ENCODE measurements at places on chromosomes 6 and 20.

DNA sequence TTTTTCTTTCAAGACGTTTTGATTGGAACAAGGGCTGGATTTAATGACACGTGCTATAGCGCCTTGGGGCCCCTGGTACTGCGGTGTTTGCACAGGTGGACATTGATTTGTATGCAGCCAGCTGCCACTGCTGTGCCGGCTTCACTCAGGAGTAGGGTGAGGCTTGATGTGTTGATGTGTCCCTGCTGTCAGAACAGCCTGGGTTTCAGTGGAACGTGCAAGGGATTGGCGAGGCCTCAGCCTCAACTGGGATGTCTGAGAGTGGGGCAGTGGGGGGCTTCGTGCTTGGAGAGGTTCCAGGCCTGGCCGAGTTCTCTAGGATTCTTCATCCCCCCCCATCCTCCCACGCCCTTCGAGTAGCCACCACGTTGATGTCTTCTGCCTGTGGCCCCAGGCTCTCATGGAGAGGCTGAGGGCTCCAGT lies 23.0 kb downstream of the PYGB start:
- no peak for DNase-seq

DNA sequence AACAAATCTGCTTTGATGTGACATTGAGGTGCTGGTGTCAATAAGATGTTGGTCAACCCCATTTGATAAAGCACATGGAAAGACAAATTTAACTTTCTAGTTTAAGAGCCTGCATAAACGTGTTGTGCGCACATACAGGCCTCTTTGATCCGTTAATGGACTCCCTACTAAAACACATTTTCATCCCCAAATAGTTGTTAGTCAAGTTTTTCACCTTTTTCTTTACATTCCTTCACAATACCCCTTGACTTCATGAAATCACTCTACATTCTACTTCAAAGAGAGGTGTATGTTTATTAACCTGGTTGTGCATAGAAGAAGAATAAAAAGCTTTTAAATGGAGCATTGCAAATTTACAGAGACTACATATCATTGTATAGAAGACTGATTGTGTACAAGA lies 180.3 kb downstream of the HDGFL1 start:
- no peak for DNase-seq

DNA sequence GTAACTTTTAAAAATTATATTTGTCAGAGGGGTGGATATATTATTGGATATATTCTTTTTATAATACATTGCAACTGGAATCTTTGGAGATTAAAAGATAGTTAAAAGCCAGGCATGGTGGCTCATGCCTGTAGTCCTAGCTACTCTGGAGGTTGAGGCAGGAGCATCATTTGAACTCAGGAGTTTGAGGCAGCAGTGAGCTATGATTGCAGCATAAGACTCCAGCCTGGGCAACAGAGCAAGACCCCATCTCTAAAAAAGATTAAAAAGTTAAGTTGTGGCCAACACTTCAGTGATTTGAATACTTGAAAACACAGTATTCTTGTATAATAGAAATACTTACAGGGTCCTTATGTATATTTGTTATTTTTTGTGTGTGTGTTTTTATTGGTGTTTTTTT lies 15.2 kb downstream of the MAPRE1 start:
- DNase-seq = no peak

- DNase-seq = no peak
These were observed 80.6 kb upstream of the NXT1 start for GRCh38 chr20:23269954-23270353.

DNA sequence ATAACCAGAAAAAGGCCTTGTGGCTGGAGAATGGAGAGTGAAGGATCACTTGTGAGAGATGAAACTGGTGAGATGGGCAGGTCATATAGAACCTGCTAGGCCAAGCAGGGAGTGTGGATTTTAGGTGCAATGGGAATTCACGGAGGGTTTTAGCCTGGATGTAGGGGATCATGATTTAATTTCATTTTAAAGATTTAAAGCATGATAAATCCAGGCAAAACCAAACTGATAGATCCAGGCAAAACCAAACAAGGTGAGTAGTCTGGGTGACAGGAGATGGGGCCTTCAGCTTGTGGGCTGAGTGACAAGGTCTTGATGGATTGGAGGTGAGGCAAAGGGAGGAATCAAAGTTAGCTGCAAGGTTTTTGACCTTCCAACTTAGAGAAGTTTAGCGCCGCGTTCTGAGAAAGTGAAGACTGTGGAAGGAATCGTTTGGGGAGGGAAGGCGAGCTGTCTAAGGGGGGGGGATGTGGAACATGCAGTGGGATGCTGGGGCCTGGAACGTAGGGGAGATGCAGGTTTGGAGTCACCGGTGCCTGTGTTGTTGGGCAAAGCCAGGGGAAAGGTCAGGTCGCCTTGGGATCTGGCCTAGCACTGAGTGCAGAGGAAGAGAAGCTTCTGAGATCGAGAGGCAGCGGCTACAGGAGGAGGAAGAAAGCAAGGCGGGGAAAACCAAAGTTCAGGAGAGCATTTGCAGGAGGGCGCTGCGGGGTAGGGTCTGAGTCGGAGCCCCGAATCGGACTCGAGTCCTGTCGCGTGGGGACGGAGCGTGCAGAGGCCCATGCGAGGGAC lies 1.3 kb upstream of the PLCG1 start:
- peak; percentile 10 for DNase-seq

DNA sequence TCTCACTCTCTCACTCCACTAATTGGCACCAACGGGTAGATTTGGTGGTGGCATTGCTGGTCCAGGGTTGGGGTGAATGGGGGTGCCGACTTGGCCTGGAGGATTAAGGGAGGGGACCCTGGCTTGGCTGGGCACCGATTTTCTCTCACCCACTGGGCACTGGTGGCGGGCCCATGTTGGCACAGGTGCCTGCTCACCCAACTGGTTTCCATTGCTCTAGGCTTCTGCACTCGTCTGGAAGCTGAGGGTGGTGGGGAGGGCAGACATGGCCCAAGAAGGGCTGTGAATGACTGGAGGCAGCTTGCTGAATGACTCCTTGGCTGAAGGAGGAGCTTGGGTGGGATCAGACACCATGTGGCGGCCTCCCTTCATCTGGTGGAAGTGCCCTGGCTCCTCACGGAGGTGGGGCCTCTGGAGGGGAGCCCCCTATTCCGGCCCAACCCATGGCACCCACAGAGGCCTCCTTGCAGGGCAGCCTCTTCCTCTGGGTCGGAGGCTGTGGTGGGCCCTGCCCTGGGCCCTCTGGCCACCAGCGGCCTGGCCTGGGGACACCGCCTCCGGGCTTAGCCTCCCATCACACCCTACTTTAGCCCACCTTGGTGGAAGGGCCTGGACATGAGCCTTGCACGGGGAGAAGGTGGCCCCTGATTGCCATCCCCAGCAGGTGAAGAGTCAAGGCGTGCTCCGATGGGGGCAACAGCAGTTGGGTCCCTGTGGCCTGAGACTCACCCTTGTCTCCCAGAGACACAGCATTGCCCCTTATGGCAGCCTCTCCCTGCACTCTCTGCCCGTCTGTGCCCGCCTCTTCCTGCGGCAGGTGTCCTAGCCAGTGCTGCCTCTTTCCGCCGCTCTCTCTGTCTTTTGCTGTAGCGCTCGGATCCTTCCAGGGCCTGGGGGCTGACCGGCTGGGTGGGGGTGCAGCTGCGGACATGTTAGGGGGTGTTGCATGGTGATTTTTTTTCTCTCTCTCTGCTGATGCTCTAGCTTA lies 11.2 kb downstream of the VEGFA start:
- no peak for DNase-seq

DNA sequence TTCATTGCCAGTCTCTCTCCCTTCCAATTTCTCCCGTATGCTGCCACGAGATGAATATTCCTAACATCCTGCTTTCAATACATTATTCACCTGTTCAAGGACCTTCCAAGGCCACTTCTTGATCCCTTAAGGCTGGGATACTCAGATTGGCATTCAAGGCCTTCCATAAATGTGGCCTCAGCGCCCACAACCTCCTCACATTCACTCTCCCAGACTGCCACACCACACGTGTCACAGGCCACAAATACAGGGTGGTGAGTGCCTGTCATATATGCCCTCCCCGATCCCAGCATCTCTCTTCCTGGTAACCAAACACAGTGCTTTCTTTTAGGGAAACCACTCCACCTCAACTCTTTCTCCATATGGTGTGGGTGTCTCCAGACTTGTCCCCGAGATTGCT lies 55.5 kb downstream of the TTI1 start:
- DNase-seq = no peak

DNA sequence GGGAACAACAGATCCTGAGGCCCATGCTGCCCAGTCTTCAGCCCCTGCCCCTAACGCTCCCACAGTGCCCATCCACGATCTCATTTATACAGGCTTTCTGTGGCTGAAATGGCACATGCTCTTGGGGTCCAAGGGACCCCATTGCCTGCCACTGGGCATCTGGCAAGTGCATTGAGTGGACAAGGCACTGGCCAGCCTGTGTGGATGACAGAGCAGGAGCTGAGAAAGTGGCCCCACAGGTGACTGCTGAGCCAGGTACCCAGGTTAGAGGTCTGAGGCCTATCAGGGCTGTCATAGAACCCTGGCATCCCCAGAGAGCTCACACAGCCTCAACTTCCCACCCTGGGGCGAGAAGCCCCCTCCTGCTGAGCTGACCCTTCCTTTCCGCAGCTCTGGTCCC lies 86.0 kb upstream of the NXT1 start:
- no peak for DNase-seq

GRCh38 chr6:151215999-151216398 lies 23.8 kb upstream of the AKAP12 start:
- no peak for DNase-seq

DNA sequence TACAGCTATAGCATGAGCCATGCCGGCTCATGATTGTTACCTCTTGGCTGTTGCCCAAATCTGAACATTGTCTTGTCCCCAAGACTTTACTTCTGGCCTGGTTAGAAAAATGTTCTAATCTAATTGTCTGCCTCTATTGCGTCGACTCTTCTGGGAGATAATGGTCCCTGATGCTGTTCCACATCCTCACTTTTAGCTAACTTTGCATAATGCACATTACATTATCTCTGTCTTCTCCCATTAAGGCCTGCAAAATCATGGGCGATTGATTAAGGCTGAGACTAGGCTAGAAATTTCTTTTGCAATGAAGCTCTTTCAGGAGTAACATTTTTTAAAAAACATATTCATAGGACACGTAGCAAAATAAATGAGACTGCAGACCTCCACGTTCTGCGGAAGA lies 961.0 kb downstream of the KIF16B start:
- DNase-seq = no peak

GRCh38 chr6:3859878-3860552 lies 10.8 kb downstream of the FAM50B start:
- DNase-seq = no peak

GRCh38 chr6:52360601-52361413 lies 1.1 kb upstream of the PAQR8 start:
- no peak for DNase-seq

- no peak for DNase-seq
These were observed 4.9 kb upstream of the PDYN start for GRCh38 chr20:1998715-1999114.

- no peak for DNase-seq
These were observed 118.4 kb downstream of the MRPL14 start for GRCh38 chr6:44008821-44009370.

DNA sequence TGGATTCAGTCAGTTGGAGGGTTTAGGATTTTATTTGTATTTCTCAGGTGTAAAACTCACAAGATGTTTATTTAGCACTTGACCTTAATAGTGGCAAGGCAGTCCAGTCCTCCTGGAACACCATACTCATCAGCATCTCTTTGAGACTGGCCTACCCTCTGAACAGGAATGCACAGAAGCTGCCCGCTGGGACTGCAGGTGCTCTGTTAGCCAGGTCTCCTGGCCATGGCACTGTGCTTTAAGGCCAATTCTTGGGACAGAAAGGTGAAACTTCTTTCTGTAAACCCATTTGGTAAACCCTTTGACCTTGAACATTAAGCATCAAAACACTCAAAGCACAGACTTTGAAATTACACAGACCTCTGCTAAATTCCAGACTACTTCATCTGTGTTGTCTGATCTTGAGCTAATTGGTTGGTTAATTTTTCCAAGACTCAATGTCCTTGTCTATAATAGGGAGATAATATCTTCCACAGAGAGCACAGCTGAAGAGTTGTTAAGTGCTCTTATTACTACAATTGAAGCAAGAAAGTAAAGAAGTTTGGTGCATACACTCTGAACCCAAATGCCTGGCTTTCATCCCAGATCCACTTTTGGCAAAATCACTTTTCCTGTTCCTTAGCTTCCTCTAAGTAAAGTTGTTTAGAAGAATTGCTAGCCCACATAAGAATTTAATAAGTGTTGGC lies 54.9 kb upstream of the NT5E start:
- peak; percentile 72 for DNase-seq

- DNase-seq = no peak
These were observed 124.2 kb upstream of the PTPN1 start for GRCh38 chr20:50385733-50386640.

DNA sequence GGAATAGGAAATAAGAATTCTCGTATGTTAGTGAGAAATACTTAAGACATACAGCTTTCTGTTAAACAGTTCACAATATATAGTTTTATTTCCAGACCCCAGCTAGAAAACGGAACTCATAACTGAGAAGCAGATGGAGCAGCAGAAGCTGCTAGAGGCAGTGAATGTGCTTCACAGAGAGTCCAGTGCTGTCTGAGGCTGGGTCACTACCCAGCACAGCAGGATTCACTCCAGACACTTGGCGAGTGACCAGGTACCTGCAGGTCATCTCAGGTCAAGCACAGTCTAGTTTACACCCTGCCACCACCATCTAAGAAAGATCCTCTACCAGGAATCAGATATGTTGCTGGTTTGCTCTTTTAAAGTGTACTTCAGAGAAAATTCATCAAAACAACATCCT lies 243.1 kb upstream of the RAB32 start:
- DNase-seq = no peak

GRCh38 chr6:106860940-106861339 lies 113.6 kb downstream of the CD24 start:
- no peak for DNase-seq

- peak; percentile 49 for DNase-seq
These were observed 35.8 kb downstream of the TBX18 start for GRCh38 chr6:84728602-84729001.

GRCh38 chr6:139189665-139190064 lies 54.8 kb downstream of the HECA start:
- DNase-seq = no peak

DNA sequence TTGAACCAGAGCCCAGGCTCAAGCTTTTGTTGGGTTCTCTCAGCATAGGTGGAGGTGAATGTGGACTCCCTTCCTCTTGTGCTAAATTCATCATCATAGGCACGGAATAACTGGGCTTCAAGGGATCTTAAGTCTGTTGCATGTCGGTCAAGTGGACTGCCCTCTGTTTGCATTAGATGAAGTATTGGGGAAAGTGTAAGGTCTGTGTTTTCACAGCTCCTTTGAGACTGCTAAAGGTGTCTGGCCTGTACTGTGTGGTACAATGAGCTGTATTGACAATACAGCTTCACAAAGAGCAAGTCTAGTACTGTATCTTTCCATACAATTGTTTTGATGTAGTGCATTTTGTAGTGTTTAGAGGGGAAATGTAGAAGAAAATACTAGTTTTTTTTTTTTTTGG lies 34.3 kb upstream of the TULP4 start:
- no peak for DNase-seq

GRCh38 chr6:6886171-6886885 lies 221.4 kb upstream of the RREB1 start:
- no peak for DNase-seq

- no peak for DNase-seq
These were observed 3.5 kb upstream of the AVP start for GRCh38 chr20:3088031-3088430.

GRCh38 chr20:32476684-32477593 lies 108.2 kb downstream of the NOL4L start:
- no peak for DNase-seq

GRCh38 chr6:42433409-42433808 lies 18.3 kb downstream of the TRERF1 start:
- DNase-seq = no peak
